ENCODE measurements at places on chromosomes 3 and 15.

GRCh38 chr3:113055201-113055600, 64.4 kb downstream of the GTPBP8 start:
- no peak for DNase-seq

DNA sequence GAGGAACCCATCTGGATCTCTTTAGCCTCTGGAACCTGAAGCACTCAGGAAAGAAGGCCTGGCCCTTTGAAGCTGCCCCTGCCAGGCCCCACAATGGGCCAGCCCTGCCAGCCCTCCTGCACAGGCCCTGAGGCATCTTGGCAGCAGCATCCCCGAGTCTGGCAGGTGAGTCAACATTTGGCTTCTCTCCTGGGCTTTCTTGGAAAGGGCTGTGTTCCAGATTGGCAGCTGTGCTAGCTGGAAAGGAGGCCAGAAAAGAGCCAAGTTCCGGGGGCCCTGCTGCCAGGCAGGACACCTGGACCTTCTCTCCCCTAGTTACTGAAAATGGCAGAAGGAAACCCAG, 187.2 kb downstream of the SHQ1 start:
- peak; percentile 93 for DNase-seq

DNA sequence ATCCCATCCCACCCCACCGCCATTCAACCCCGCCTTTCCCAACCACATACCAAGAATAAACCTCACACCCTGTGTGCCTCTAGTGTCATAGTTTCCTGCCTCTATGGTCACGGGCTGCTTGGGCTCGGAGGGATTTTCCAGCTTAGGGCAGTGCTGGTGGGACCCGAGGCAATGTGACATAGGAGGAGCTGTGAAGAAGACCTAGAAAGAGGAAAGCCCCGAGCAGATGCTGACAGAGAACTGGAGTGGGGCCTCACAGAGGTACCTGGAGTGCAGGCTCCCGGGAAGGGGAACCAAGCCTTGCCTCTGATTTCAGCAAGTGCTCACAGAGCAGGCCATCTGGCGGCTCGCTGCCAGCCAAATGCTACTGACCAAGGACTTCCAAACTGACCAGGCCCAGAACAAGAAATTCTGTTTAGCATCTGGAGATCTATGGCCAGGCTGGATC, 27.5 kb downstream of the BHLHE40 start:
- no peak for DNase-seq

DNA sequence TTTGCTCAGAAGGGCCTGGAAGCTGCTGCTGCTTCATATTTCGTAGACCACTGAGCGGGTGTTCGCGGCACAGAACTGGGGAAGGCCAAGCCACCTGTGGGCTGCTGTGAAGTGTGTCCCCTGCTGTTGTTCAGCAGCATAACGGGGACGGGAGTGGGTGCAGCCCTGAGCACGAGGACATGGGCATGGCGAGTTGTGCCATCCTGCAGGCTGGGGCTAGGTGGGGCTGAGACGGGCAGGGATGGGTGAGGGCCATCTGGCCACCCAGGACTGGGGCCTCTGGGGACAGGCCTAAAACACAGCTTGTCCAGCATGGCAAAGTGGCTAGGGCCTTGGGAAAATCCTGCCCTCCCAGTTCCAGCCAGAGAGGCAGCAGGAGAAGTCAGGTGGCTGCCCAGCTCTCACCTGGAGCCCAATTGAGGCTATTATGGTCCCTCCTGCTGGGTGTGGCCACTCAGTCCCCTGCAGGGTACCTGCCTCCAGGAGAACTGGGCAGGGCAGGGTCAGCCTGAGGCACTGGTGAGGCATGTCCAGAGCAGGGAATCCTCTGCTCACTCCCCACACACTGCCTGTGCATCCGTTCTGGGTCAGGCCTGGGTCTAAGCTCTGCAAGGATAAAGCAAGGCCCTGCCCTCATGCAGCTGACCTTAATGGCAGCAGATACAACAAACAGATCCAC, 29.5 kb downstream of the CFAP100 start:
- peak; percentile 38 for DNase-seq

DNA sequence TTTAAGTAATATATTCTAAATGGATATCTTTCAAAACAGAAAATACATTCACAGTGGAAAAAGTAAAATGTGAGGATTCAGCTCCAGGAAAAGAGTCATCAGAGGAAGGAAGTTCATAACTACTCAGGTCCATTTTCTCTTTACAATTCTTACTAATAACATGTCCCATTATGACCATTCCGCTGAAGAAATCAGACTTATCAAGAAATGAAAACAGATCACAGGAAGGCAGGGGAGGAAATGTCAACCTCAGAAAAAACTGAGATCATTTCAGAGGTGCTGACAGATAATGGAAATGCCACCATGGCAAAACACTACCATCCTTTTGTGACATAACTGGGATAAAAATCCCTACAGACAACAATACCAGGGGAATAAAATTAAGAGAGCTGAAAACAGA, 139.5 kb downstream of the MAGI1 start:
- DNase-seq = no peak

GRCh38 chr15:57509126-57509525, 82.6 kb upstream of the MYZAP start:
- no peak for DNase-seq

DNA sequence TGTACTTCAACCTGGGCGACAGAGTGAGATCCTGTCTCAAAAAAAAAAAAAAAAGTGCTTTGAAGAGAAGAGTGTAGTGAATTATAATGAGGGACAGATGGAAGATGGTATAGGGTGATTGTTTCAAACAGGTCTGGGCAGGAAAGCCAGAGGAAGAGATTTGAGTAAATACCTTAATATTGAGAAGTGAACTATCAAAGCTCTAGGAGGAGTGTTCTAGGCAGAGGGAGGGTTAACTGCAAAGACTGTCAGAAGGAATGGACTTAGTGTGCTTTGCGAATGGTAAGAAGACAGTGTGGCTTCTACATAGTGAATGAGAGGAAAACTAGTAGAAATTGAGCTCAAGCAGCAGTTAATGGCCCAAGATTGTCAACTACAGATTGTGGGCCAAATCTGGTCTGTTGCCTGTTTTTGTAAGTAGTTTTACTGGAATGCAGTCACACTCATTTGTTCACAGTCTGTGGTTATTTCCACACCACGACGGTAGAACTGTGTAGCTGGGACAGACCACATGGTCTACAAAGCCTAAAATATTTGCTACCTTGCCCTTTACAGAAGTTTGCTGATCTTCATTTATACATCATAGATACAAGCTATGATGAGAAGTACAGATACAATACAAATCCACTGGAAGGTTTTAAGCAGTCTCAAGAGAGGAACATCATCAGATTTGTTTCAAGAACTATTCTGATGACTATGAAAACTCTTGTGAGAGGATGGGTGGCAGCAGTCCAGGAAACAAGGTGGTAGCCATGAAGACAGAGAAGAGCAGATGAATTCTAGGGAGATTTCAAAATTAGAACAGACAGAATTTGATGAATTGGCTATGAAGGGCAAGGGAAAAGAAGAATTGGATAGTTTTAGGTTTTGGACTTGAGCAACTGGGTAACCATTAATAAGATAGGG, 16.5 kb upstream of the USP50 start:
- DNase-seq = no peak

DNA sequence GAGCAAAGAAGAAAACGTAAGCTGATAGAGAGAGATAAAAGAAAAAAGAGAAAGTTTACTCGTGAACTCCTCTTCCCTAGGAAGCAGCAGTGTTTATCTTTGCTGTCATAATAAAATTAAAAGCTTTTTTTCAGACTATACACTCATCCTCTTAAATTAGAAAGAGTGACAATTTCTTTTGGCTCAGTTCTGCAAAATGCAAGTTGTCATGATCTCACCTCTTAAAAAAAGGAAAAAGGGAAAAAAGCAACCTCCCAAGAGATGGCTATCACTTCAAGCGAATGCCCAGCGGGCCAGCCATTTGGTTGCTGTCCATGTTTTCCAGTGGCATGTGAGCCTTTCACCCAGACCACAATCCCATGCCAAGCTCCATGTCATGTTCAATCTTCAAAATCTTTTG, 7.0 kb upstream of the THBS1 start:
- no peak for DNase-seq

- DNase-seq = no peak
Measured at GRCh38 chr3:19070325-19070724, 78.0 kb upstream of the KCNH8 start.

DNA sequence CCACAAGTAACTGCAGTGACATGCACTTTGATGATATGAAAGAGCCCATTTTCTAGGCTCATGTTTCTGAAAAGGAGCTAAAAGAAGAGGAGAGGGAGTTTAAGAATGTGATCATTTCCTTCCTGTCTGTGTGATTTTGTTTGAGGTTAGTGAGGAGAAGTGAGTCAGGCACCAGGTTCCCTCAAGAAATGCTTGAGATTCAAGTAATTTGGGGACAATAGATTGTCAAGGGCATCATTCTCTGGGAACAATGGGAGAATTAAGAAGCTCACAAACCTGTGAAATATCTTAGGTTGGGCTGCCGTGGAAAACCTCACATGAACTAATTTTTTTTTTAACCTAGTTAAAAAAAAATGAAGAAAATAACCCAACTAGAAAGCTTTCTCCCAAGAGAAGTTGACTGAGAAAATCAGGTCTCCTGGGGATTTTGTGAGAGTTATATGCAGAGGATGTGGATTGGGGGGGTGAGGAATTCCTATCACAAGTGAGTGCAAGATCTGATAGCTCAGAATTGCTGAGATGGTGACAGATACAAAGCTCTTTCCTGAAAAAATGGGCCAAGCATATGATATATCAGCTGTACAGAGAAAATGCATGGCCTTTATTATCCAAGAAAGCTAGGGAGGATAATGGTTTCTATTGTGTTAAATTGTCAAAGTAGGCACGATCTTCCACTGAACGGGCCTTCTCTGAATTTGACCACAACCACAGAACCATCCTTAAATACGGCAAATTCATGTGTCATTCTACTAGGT, 203.3 kb downstream of the FEZF2 start:
- DNase-seq = no peak

DNA sequence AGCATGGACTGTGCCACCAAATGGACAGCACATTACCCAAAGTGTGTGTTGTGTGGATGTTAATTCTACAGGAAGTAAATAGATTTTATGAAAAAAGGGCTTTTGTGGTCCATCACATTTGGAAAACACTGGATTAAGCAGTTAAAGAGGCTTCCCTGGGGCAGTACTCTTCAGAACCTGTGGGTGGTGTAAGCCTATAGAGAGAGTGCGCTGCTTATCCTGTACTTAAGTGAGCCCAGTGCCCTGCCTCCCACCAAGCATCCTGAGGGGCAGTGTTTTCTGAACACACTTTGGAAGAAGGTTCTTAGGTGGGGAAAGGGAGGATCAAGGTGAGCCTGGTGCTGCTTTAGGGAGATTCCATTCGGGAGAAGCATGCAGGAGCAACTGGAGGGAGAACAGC, 10.9 kb downstream of the TTLL3 start:
- DNase-seq = no peak

DNA sequence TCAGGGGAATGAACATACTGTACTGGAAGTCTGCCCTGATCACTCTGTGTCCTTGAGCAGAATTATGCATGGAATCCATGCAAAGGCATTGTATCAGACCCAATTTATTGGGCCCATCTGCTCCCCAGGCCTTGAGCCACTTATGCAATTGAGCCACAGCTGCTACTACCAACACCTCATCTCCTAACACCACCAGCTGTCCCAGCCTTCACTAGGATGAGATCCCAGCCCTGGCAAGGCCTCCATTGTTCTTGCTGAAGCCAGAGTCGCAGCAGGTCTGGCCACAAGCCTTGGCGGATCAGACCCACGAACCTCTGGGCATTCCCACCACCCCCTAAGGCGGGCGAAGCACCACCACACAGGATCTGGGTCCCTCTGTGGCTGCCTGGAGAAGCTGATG, 9.2 kb upstream of the NME9 start:
- DNase-seq = no peak

DNA sequence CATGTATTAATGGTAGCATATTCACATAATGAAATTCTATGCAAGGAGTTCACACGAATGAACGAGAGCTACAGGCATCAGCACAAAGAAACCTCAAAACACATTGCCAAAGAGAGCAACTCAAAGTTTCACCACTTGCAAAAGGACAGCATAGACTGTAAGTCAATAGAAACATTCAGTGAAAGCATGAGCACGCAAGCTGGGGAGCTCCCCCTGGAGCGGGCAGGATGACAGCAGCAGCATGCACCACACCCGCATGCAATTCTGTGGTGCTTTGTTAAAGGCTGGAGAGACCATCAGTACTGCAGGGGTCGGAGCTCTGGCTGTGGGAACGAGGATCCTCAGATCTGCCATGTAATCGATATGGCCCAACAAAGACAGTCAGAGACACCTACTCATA, 18.7 kb downstream of the OCA2 start:
- DNase-seq = no peak

- DNase-seq = no peak
Measured at GRCh38 chr3:23723930-23724329, 81.8 kb upstream of the UBE2E1 start.

DNA sequence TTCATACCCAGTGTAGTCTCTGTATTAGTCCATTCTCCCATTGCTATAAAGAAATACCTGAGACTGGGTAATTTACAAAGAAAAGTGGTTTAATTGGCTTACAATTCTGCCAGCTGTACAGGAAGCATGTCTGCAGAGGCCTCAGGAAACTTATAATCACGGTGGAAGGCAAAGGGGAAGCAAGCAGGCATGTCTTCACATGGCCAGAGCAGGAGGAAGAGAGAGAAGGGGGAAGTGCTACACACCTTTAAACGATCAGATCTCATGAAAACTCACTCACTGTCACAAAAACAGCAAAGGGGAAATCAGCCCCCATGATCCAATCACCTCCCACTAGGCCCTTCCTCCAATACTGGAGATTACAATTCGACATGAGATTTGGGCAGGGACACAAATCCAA, 6.3 kb upstream of the PARP14 start:
- no peak for DNase-seq

DNA sequence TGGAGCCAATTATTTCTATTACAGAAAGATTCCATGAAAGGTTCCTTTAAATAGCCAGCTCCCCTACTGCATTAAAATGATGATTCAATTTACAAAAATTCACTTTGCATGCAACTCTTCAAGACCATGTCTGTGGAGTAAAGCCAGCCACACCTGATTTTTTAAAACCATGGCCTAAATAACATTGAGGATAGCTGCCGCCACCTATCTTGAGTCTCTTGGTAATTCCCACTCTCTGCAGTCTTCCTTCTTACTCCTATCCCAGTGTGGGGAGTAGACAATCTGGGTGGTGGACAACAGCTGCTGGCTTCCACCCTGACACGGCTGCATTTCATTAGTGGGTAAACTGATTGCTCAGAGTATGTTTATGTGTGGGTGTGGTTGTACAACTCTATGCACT, 10.7 kb downstream of the LRTM1 start:
- no peak for DNase-seq

DNA sequence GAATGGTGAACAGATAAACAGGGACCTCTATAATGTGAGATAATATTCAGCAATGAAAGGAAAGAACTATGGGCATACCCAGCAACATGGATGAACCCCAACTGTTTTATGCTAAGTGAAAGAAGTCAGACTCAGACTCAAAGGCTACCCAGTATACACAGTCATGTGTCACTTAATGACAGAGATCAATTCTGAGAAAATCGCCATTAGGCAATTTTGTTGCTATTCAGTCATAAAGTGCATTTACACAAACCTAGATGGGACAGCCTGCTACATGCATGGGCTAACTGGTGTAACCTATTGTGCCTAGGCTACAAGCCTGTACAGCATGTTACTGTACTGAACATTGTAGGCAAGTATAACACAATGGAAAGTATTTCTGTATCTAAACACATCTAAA, 76.5 kb downstream of the B3GNT5 start:
- DNase-seq = no peak

GRCh38 chr3:192929146-192929545, 11.5 kb upstream of the MB21D2 start:
- DNase-seq = no peak

- DNase-seq = no peak
Measured at GRCh38 chr3:173690542-173691180, 293.1 kb downstream of the NLGN1 start.

GRCh38 chr3:120324190-120324589, 25.0 kb downstream of the LRRC58 start:
- DNase-seq = no peak
